ENCODE measurements at places on chromosomes 3 and 15.

- DNase-seq = no peak
Measured at GRCh38 chr15:68626283-68626682, 47.5 kb downstream of the CORO2B start.

- DNase-seq = no peak
Measured at GRCh38 chr15:73608941-73609340, 24.2 kb downstream of the NPTN start.

- no peak for DNase-seq
Measured at GRCh38 chr3:14787630-14788029, 31.1 kb upstream of the FGD5 start.

DNA sequence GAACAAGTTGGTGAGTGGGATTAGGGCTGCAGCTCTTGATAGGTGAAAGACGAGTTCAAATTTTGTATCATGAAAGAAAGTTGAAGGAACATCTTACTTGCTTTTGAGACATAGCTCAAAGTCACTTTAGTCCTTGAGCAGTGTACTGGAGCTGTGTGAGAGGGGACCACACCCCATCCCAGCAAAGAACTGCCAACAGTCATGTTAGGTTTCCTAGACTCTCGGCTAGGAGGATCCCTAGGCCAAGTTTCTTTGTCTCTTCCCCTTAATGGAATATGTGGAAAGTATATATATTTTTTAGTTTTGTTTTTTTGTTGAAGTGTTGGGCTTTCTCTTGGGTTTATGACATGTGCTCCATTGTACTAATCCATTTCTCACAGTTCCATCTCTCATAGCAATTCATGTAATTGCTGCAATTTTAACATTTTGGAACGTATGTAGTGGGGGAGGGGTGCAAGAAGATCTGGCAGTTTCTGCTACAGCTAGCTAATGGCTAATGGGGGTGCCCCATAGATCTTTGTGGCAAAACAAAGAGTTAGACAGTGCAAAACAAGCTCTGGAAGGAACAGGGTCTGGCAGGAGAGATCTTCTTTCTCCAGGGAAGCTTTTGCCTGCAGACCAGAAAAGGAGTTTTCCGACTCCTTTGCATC lies 25.1 kb downstream of the TLNRD1 start:
- no peak for DNase-seq

- DNase-seq = no peak
Measured at GRCh38 chr15:70375586-70375985, 277.9 kb upstream of the TLE3 start.

GRCh38 chr3:63964681-63965485 lies 52.7 kb upstream of the SCAANT1 start:
- DNase-seq = no peak
